ENCODE measurements at places on chromosomes 6 and 20.

GRCh38 chr20:54028276-54029011 lies 42.0 kb downstream of the BCAS1 start:
- DNase-seq: no peak

- no peak for DNase-seq
These were observed 77.1 kb downstream of the JARID2 start for GRCh38 chr6:15322781-15323536.

DNA sequence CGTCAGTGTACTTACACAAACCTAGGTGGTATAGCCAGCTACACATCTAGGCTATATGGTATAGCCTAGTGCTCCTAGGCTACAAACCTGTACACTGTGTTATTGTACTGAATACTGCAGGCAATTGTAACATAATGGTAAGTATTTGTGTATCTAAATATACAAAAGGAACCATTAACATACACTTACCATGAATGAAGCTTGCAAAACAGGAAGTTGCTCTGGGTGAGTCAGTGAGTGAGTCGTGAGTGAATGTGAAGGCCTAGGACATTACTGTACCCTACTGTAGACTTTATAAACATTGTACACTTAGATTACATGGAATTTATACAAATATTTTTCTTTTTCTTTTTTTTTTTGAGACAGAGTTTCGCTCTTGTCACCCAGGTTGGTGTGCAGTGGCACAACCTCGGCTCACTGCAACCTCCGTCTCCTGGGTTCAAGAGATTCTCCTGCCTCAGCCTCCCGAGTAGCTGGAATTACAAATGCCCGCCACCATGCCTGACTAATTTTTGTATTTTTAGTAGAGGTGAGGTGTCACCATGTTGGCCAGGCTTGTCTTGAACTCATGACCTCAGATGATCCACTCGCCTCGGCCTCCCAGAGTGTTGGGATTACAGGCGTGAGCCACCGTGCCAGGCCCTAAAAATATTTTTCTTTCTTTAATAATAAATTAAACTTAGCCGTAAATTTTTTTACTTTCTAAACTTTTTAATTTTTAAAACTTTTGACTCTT lies 15.4 kb upstream of the KIAA1755 start:
- no peak for DNase-seq

DNA sequence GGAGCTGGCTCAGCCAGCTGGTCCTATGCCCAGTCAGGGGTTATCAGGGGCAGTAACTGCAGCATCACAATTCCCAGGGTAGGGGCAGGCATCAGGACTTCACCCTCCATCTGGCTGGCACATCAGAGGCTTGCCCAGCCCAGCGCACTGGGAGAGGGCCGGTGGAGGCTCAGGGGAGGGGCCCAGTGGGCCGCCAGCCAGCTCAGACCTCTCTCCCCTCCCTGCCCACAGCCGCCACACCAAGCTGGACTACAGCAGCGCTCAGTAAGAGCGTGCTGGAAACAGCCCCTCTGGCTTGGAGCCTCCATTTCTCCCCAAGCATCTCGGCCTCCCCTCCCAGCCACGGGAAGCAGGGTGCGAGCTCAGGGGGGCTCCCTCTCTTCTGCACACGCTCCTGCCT lies 22.0 kb downstream of the ADA start:
- no peak for DNase-seq

Data from NCI-H524 (cell line).